Neural crest cell (in vitro differentiated cells): ENCODE measurements at places on chromosomes 11 and 22. TPM values are rescaled to one million over a fixed set of nuclear protein-coding genes. Genes with fewer than 3 reads are reported as not detected.

MN1 gene
- 19.0 TPM in 2 replicates for total RNA-seq

CEP126 gene
- total RNA-seq: 2.1 and 2.4 TPM in 2 replicates

OR4A16 gene
- not detected in 2 replicates for total RNA-seq

UBQLN3 gene
- not detected in 2 replicates for total RNA-seq

CABP2 gene
- not detected in 2 replicates for total RNA-seq

TRIM48 gene
- not detected in 2 replicates for total RNA-seq

TEX54 gene
- not detected in 2 replicates for total RNA-seq

DNA sequence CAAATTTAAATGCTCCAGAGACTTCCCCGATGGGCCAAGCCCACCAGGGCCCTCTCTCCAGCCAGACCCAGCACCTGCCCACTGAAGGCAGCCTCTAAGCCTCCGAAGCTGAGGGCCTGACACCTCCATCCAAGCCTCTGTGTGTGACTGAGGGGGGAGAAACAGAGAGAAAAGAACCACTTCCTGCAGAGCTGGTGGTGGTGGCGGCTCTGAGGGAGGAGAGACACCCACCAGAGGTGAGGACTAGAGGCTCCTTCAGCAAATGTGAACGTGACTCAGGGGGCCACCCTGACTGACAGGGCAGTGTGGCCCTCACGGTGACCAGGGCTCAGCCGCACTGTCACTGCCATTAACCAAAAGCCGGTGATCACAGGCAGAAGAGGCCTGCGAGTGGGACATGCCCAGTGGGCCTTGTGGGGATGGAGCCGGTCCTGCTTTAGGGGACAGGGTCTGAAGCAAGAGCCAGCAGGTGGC, 31.0 kb upstream of the CD5 start:
- H3K4me1 ChIP-seq: peaks cover 29% of the 10 kb centered on the region
- H3K27ac ChIP-seq: peak overlapping the region; percentile 78
- no peak for DNase-seq
- H3K4me3 ChIP-seq: no peak overlapping the region
- H3K36me3 ChIP-seq: no peaks in the 10 kb centered on the region

GRCh38 chr11:104219096-104219495, 55.1 kb upstream of the PDGFD start:
- no peak overlapping the region for H3K4me3 ChIP-seq
- H3K4me1 ChIP-seq: no peaks in the 10 kb centered on the region
- H3K27me3 ChIP-seq: no peaks in the 10 kb centered on the region
- H3K27ac ChIP-seq: peak overlapping the region; percentile 75

- H3K27me3 ChIP-seq: no peaks in the 10 kb centered on the region
- H3K27ac ChIP-seq: no peak overlapping the region
- H3K4me1 ChIP-seq: no peaks in the 10 kb centered on the region
- no peak overlapping the region for H3K4me3 ChIP-seq
Observed at GRCh38 chr11:87870086-87870485, 305.2 kb downstream of the RAB38 start.

DNA sequence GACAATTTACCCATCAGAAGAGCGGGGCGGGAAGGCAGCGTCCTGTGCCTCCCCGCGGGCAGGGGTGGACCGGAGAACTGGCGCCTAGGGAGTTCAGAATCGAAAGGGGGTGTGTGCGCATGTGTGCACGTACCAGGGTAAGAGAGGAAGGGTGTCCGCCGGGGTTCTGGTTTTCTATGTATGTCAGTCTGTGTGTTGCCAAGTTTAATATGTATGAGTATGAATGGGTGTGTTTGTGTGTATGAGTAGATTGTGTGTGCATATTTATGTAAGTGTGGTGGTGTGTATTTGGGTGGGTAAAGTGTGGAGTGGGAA, 2.0 kb downstream of the KCNC1 start:
- H3K4me3 ChIP-seq: peak overlapping the region; percentile 63
- no peaks in the 10 kb centered on the region for H3K36me3 ChIP-seq
- no peak for DNase-seq
- H3K27ac ChIP-seq: peak overlapping the region; percentile 3

- H3K27ac ChIP-seq: peak overlapping the region; percentile 9
- H3K4me1 ChIP-seq: peaks cover 7% of the 10 kb centered on the region
- no peak overlapping the region for H3K4me3 ChIP-seq
- H3K27me3 ChIP-seq: no peaks in the 10 kb centered on the region
Observed at GRCh38 chr11:116631201-116631600, 141.6 kb downstream of the BUD13 start.

- no peak overlapping the region for H3K4me3 ChIP-seq
- H3K27me3 ChIP-seq: peaks cover 14% of the 10 kb centered on the region
- no peak for DNase-seq
- H3K4me1 ChIP-seq: no peaks in the 10 kb centered on the region
Observed at GRCh38 chr22:50544746-50545253, 899 bp upstream of the KLHDC7B start.

GRCh38 chr11:107182978-107183377, 164.7 kb upstream of the GUCY1A2 start:
- H3K36me3 ChIP-seq: no peaks in the 10 kb centered on the region
- no peaks in the 10 kb centered on the region for H3K27me3 ChIP-seq
- no peak for DNase-seq
- no peak overlapping the region for H3K4me3 ChIP-seq
- no peak overlapping the region for H3K27ac ChIP-seq
